ENCODE measurements at places on chromosomes 12 and 14.

GRCh38 chr12:92989715-92990484 lies 60.8 kb upstream of the EEA1 start:
- DNase-seq = no peak

- DNase-seq = no peak
Observed at GRCh38 chr14:57291692-57292647, 23.2 kb downstream of the AP5M1 start.

DNA sequence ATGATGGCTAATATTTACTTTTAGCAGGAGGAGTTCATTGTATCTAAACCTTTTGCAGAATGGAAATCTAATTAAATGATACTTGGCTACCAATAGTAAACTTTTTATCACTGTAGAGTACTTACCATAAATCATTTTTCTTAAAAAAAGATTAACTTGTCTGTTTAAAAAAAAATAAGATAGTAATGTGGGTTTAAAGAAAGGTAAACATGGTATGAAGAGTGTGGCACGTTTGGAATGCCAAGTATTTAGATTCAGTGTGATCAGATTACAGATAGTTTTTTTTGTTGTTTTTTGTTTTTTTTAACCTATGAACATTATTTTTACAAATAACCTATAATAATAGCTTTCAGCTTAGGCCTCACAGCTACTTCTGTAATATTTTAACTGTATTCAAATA lies 25.8 kb downstream of the KTN1 start:
- DNase-seq = no peak

DNA sequence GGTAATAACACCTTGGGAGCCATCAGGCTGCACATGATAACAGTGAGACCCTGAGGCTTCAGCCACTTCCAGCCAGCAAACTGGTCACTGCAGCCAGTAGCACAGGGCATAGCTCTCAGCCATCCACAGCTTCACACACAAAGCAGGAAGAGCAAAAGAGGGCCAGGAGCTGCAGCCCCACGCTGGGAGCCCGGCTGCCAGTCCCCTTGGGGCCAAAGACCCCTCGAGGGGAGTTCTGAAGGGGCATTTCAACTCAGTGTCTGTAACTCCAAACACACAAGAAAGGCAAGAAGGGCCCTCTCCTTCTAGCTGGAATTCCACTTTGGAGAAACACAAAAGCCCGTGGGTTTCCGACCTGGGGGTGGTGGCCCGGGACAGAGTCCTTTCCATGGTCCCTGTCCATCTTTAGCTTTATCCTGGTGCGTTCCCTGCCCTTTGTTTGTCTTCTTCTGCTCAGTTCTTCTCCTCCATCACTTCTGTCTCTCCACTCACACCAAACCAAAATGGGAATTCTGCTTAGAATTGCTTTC lies 151.8 kb upstream of the FKBP4 start:
- DNase-seq = no peak

- DNase-seq = no peak
Observed at GRCh38 chr12:29072631-29073030, 76.4 kb upstream of the FAR2 start.

DNA sequence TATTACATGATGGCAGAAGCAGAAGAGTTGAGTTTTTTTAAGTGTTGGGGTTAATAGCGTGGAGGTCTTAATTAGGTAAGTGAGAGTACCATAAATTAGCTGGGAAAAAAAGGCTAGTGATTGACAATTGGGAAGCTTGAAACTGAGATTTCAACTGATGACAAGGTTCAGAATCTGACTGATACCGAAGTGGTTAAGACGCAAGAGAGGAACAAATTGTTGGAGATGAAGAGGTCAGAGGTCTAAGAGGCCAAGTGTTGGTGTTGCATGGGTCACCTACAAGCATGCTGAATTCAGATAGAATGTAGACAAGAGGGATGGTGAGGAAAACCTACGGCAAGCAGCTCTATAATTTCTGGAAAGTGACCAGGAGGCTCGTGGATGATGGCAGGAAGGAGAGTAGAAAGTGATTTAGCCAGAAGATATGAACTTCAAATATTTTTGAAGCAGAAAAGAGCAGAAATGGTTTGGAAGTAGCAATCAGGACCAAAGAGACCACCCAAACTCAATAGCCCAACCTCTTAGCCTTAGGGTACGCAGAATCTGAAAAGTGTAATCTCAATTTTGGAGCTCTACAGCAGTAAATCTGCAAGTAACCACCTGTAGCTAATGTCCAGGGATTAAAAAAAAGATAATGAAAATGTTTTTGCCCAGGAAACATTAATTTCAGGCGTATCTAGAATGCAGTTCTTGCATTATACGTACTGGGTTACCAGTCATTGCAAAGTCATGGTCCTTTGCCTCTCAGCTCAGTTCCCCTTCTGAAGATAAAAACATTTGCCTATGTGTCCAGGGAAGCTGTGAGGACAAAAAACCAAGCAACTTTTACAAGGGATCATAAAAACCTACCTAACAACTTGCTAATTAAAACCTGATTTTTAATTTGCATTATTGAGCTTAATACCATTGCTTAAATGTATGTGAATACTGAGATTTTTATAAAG lies 1.7 kb upstream of the TMPO start:
- peak; percentile 33 for DNase-seq

DNA sequence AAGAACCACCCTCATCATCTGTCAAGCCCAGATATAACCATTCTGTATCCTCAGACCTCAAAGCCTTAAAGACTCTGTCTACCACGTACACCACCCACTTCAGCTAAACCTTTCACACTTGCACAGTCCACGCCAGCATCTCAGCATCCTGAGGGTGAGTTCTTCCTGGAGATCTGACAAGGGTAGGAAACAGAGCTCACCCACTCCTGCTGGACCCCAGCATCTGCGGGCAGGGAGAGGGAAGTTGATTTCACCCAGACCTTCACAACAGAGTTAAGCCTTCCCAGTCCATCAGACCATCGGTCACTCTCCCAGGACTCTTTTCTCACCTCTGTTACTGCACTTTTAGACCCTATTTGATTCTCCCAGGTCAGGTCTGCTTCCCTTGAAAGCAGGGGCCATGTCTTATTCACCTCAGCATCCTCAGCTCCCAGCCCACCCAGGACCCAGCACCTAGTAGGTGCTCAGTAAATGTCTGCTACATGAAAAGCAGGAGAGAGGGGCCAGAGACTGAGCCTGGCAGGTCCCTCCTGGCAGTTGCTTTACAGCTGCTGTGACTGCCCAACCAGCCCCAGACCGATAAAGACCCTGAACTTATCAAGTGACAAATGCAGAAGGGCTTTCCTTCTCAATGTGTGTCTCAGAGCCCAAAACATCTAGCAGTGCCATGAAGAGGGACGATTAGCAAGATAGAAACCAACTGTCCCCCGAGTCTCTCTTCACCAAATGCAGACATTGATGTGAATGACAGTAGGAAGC lies 34.1 kb downstream of the ANO2 start:
- no peak for DNase-seq

DNA sequence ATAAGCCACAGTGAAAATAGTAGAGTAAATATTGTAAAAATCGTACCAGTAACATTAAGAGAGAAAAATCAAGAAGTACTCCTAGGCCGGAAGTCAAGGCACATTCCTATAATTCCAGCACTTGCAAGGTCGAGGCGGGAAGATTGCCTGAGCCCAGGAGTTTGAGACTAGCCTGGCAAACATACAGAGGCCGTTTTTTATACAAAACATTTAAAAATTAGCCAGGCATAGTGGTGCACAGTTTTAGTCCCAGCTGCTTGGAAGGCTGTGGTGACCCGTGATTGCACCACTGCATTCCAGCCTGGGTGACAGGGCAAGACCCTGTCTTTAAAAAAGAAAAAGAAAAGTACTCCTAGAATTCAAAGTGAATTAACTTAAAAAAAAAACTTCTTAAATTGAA lies 341.8 kb downstream of the C12orf50 start:
- no peak for DNase-seq

GRCh38 chr14:96906434-96906833 lies 109.3 kb downstream of the VRK1 start:
- no peak for DNase-seq

GRCh38 chr12:97938031-97938430 lies 475.4 kb downstream of the RMST start:
- DNase-seq = no peak

GRCh38 chr12:1591543-1591942 lies 2.8 kb downstream of the FBXL14 start:
- DNase-seq = no peak

GRCh38 chr12:6871052-6871957 lies 1.8 kb downstream of the SPSB2 start:
- peak; percentile 60 for DNase-seq

DNA sequence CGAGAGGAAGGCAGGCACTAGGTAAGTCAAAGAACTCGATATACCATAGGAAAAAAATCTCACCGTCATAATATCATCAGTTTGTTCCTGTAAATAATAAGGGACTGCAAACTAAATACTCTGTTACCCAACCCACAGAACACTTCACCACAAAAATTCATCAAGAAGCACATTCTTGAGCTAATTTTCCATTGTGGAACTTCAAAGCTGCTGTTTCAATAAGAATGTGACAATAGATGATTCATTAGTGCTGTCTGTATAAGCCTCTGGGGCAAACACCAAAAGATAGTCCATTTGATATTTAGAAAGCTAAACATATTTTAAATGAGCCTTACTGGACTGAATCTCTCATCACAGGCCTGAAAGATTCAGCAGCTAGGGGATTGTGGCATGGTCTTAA lies 219.4 kb downstream of the KSR2 start:
- DNase-seq = no peak

- no peak for DNase-seq
Observed at GRCh38 chr14:92633274-92633616, 115.2 kb downstream of the LGMN start.

DNA sequence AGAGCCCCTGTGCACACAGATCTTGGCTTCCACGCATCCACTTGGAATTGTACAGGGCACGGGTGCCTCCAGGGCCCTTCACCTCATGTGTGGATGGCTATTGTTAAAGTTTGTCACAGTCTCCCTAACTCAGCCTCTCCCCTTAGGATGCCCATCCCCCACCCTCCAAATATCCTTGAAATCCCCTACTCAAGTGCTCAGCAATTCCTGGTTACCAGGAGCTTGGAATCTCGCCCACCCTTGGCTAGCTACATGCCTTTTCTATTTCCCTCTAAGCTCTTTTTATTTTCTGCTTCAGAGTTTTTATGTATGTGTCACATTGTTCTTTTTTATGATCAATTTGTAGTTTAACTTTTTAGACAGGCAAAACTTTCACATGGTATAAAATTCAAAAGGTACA lies 13.0 kb upstream of the NR1H4 start:
- DNase-seq = peak; percentile 53

- DNase-seq = no peak
Observed at GRCh38 chr14:61703342-61704129, 8.2 kb downstream of the HIF1A start.

DNA sequence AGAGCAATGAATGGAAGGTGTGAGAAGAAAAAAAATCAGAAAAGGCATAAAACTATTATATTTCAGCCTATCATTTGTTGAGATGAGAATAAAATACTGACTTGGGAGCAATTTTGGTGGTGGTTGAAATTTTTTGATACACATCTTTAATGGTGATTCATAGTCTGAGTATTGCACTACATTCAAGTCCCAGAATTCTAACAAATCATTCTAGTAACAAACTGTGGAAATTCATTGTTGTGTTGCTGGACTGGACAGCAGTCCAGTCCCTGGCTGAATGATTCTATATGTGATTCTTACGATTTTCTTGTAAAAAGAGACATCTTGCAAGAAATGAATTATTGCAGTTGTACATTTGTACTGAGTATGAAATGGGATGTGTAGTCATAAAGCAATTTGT lies 268.6 kb downstream of the TRHDE start:
- DNase-seq = no peak

GRCh38 chr12:114933428-114934160 lies 249.6 kb upstream of the TBX3 start:
- DNase-seq = no peak

DNA sequence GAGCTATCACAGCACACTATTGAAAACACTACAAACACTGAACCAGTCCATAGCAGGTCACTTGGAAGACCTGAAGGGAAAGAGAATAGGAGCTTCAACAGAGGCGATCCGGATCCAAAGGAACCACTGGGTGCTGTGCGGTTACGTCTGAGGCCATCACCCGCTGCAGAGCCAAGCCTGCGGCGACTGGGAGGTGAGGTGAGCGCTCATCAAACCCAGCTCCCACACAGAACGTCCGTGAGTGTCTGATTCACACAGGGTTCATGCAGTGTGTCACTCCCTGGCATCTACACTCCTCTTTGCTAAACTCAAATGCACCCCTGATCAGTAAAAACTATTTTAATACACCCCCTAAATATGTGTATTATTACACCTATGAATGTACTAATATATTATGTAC lies 64.1 kb downstream of the TMEM132D start:
- DNase-seq = no peak

DNA sequence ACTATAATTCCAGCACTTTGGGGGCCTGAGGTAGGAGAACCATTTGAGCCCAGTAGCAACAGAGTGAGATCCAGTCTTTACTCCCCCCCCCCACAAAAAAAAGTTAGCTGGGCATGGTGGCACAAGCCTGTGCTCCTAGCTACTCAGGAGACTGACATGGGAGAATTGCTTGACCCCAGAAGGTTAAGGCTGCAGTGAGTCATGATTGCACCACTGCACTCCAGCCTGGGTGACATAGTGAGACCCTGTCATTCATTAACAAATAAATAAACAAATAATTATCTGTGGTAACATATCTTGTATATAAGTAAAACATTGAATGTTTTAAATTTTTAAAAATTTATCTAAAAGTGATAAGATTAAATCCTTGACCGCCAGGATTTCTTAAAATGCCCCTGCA lies 4.8 kb downstream of the ENTPD5 start:
- no peak for DNase-seq

DNA sequence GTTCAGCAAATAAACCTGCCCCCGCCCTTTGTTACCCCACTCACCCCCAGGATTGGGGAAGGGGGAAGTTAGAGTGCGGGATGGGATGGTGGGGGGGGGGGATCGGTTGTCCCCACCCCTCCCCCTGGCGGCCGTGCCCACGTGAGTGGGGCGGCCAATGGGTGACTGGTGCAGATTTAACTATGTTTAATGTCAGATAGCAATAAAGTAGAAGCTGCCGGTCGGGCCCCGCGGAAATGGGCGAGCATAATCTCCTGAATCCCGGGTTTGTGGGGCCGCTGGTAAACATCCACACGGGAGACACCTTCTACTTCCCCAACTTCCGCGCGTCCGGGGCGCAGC lies at the start of gene HOXC12:
TSS of gene HOXC12 (plus strand) at position 210 of the 342 bp plus-strand sequence. CDS start at position 237, 27 bp downstream.
- no peak for DNase-seq

- no peak for DNase-seq
Observed at GRCh38 chr12:125573271-125573670, 508.0 kb downstream of the AACS start.
